ENCODE measurements at places on chromosomes 12 and 14.

DNA sequence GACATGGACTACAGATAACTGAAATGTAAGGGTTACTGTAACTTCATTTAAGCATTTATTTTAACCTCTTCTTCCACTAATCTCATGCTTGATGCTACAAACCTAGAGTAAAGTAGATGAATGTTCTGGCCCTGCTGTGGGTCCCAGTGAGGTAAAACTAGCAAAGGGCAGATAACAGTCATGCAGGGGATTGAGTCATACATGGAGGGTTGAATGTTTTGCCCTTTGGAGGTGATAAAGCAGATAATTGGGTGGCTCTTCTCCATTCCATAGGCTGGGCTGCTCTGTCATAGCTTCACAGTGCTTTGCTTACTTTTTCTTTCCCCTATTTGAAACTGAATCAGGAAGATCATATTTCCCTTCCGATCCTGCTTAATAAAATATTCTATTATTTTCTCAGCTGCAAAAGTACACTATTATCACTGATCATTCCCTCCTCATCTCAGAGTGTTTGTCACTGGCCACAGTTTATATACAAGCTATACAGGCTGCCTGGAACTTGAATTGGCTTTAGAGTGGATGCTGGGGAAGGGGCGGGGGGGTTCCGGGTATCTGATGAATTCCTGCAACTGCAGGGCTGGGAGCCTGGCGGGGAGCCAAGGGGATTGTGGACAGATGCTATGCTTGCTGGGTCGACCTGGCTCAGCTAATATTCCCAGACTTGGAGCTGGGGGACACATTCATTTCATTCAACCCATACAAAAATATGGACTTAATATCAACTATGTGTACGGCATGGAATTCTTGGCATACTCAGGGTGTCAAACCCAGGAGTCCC, 235.1 kb downstream of the NRXN3 start:
- DNase-seq, result no peak

GRCh38 chr12:110286623-110287022, 5.6 kb downstream of the ATP2A2 start:
- DNase-seq, result no peak

DNA sequence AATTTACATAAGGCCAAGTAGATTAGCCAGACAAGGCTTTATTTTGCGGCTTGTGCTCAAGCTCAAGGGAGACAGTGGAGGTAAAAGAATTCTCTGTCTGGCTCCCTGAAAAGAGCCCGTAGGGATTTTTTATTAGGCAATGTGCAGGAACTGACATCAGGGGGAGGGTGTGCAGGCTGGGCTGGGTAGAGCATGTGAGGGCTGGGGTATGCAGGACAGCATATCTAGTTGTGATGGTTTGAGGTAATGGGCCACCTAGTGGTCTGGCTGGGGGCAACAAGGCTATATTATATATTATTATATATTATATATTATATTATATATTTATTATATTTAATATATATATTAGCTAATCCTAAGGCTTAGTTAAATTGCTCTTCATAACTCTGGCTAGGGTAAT, 102.1 kb downstream of the TMEM117 start:
- peak; percentile 48 for DNase-seq

DNA sequence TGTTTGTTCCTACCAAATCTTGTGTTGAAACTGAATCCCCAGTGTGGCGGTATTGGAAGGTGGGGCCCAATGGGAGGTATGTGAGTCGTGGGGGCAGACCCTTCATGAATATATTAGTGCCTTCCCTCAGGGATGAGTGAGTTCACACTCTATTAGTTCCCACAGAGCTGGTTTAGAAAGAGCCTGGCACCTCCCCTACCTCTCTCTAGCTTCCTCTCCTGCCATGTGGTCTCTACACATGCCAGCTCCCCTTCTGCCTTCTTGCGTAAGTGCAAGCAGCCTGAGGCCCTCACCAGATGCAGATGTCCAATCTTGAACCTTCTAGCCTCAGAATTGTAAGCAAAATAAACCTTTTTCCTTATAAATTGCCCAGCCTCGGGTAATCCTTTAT, 105.8 kb downstream of the SPTSSA start:
- no peak for DNase-seq

GRCh38 chr14:33950320-33951182, at the start of gene EGLN3:
Gene EGLN3, minus strand, starts transcription at chr14:33951074. Its CDS starts 322 bp downstream, at chr14:33950752.
- peak; percentile 95 for DNase-seq

DNA sequence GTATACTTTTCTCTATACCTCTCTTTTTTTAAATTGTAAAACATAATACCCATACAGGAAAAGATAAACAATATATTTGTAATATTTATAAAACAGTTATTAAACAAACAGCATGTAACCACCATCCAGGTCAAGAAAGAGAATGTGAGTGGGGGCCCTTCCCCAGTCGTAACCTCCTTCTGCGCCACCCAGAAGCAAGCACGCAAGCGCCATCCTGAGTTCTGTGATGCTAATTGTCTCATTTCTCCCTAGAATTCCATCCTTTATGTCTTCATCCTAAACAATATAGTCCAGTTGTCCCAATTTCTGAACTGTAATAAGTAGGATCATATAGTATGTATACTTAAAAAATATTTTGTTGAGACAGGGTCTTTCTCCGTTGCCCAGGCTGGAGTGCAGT, 129.5 kb downstream of the EXOC5 start:
- DNase-seq, result peak; percentile 33

DNA sequence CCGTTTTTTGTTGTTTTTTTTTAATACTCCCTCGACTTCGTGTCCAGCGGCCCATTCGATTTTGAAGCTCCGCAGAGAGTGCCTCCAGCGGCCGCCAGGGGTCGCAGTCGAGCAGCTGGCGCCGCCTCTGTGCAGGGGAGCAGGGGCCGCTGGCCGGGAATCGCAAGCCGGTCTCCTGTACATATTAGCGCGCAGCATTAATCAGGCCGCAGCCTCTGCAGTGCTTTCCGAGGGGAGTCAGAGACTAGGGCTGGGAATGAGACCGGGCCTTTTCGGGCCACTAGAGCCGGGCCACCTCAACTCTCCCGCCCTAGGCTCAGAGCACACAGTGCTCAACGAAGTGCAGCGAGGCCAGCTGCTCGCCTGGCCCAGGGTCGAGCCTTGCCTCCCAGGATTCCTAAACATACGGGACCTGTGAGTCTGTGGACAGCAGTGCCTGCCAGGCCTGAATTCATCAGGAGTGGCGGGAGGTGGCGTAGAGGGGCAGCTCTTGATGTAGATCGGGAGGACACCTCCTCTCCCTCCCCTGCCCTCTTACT, 81.8 kb downstream of the EMP1 start:
- DNase-seq, result peak; percentile 95

DNA sequence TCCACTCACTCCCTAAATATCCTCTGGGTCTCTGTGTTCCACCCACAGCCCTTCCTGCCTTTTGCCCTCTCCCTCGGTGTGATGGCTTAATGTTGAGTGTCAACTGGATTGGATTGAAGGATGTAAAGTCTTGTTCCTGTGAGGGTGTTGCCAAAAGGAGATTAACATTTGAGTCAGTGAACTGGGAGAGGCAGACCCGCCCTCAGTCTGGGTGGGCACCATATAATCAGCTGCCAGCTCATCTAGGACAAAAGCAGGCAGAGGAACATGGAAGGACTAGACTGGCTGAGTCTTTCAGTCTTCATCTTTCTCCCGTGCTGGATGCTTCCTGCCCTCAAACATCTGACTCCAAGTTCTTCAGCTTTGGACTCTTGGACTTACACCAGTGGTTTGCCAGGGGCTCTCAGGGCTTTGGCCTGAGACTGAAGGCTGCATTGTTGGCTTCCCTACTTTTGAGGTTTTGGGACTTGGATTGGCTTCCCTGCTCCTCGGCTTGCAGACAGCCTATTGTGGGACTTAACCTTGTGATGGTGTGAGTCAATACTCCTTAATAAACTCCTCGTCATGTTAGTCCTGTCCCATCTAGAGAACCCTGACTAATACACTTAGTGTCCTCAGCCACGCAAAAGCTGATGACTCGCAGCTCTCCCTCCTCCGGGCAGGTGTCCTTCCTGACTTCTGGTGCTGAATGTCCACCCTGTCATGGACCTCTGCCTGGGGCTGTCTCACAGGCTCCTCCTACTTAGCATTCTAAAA, 5.9 kb downstream of the DGLUCY start:
- no peak for DNase-seq

- DNase-seq, result no peak
Observed at GRCh38 chr14:53744857-53745256, 211.8 kb downstream of the BMP4 start.

GRCh38 chr12:29152223-29152868, 3.3 kb downstream of the FAR2 start:
- no peak for DNase-seq

DNA sequence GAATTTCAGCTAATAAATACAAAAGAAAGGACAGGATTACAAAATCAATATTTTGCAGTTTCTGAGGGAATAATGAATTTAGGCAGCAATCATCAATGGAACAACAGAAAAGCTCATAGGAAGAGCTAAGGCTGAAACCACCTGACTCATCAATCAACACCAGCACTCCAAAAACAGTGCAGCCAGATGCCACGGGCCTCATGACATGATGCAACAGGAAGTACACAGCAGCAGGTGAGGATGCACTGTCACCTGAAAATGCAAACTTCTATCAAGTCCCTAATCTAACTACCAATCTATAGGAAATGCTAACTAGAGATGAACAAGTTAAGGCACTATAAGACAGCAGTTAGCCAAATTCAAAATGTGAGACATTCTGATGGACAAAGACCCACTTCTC, 21.7 kb downstream of the GNS start:
- no peak for DNase-seq

DNA sequence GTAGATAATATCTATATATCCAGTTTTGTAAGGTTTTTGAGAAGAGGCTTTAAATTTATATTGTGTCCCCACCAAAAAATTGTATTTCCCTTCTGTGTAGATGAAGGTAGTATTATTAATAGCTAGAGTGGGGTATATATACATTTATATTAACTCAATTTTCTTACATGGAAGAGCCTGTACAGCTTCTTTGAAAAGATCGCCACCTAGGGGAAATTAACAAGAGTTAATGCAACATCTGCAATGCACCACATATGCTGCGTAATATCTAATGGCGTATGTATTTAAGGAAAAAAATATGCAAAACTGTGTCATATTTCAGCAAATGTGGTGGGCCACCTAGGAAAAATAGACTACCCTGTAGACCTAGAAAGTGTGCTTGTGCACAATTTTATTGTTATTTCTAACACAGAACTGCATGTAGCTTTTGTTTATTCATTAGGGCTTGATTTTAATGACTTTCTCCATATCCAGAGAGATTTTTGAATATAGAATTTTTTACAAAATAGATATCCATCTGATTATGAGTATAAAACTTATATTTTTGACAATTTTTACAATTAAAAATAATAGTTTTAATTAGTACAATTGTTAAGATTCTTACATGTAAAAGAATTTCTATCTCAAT, 14.0 kb downstream of the CCER1 start:
- peak; percentile 43 for DNase-seq

DNA sequence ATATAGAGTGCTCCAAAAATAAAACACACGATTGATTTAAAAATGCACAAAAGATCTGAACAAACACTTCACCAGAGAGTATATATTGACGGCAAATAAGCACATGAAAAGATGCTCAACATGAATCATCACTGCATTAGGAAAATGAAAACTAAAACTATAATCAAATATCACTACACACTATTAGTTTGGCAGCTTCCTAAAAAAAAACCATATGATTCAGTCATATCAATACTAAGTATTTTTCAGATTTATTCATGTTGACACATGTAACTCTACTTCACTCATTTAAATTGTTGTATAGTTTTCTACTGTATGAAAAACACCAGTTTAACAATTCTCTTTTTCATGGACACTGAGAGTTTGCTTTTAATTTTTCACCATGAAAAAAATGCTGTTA, 41.6 kb downstream of the EXOC5 start:
- no peak for DNase-seq

DNA sequence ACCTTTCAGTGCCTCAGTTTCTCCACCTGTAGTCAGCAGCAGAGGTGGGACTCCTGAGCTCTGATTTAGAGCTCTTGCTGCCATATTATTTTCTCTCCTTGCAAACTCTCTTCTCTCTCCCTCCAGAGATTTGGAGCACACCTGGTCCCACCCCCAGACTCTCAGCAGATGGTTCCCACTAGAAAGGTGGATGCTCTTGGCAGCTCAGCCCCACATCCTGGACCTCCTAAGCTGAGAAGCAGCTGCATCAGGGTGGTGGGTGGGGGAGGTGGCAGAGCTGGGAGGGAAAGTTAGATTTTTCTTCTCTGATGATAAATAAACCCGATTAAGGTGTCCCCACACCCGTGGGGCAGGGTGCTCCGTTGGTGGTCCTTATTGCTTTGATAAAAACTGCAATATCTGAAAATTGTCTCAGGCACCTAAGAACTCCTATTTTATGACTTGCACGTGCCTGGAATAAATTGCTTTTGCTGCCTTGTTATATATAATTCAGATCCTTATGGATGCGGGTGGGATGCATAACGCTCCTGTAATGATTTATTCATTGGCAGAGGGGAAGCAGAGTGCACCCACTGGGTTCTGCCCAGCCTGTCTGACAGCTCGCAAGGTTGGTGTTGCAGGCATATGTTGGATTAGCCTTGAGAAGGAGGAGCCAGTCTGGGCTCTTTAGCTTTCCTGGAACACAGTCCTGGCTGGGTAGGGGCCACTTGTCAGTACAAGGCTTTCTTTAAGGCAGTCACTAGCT, 214.2 kb downstream of the SUDS3 start:
- DNase-seq, result no peak

- no peak for DNase-seq
Observed at GRCh38 chr12:83318386-83319098, 631.8 kb downstream of the TMTC2 start.

- DNase-seq, result no peak
Observed at GRCh38 chr12:115866909-115867525, 410.5 kb downstream of the MED13L start.

GRCh38 chr14:78746086-78746595, 576.0 kb downstream of the NRXN3 start:
- DNase-seq, result peak; percentile 73

GRCh38 chr12:95694136-95694535, 96.4 kb downstream of the NTN4 start:
- DNase-seq, result no peak

- DNase-seq, result peak; percentile 48
Observed at GRCh38 chr14:91996948-91997371, 42.9 kb downstream of the TRIP11 start.

DNA sequence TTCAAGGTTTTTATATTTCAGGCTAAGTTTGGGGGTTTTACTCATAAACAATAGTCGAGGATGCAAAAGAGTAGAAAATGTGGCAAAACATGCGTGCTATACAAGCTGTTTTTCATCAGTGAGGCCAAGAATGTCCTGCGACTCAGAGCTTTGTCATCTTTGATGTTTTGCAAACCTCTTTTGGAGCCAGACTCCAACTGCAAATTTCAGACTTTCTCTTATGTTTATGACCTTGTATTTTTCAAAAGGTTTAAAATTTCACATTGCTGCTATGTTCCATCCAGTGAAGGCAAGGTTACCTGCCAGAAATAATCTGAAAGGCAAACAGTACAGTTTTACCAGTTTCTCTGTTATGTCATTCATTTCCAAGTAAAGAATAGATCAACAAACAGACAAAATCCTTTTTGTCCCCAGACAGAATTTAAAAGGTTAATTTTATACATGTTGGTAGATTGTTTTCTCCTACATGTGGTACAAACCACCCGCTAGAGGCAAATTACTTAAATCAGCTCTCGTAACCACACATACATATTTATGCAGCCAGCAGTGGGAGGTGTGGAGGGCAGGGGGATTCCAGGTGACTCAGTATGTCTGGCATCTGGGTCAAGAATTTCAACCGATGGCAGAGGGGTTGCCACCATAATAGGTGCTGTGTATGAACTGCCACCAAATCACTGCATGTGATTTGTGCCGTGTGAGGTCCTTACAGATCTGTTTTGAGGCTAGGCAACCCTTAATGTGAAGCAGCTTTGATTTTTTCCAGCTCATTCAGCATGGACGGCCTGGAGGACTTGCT, 119.8 kb upstream of the CPM start:
- no peak for DNase-seq
